ENCODE measurements at places on chromosomes 7 and 10. TPM values are rescaled to one million over a fixed set of nuclear protein-coding genes. Genes with fewer than 3 reads are reported as not detected.

Gene STEAP1B
- 1.5 TPM for total RNA-seq

Gene ANXA8
- total RNA-seq, result 0.18 TPM

Gene GALNT17
- total RNA-seq, result 10.8 TPM

Gene TUBB8
- 0.12 TPM for total RNA-seq

Gene NAMPT
- 117 TPM for total RNA-seq

Gene ACHE
- total RNA-seq, result 25.6 TPM

Gene PNLIPRP3
- total RNA-seq, result not detected

Gene TUBAL3
- not detected for total RNA-seq

Gene GNAT3
- total RNA-seq, result not detected

Gene SLC18A3
- total RNA-seq, result not detected

Gene XRCC2
- 4.1 TPM for total RNA-seq

Gene ZDHHC6
- total RNA-seq, result 28.1 TPM

Gene ARPC1B
- 105 TPM for total RNA-seq

Gene NME8
- total RNA-seq, result 1.2 TPM

Gene APBB1IP
- total RNA-seq, result 3.8 TPM

Gene BEND7
- total RNA-seq, result 19.9 TPM

Gene SPDYE5
- total RNA-seq, result not detected

Gene SPOCK2
- total RNA-seq, result 73.7 TPM

Gene SNX10
- 10.6 TPM for total RNA-seq

Gene PSMG3
- 22.7 TPM for total RNA-seq

Gene CDK6
- total RNA-seq, result 85.7 TPM

Gene CDHR1
- 0.23 TPM for total RNA-seq

Gene CLRN3
- total RNA-seq, result 6.5 TPM

Gene CYP3A5
- total RNA-seq, result 1.6 TPM

Gene NUB1
- 37.1 TPM for total RNA-seq

Gene OPN1SW
- total RNA-seq, result not detected

Gene SEM1
- 33.3 TPM for total RNA-seq

Gene COPS6
- total RNA-seq, result 56.9 TPM

Gene EPHA1
- total RNA-seq, result 11.1 TPM

Gene CALML3
- total RNA-seq, result not detected

Gene NPTX2
- total RNA-seq, result 2.3 TPM

Gene GRM3
- total RNA-seq, result 0.18 TPM

Gene MMP21
- total RNA-seq, result 0.23 TPM
